Stimulated activated CD4-positive, alpha-beta T cell treated with anti-CD3 and anti-CD28 coated beads, Interleukin-1b, Interleukin-23, amount 100 ng/mL, for 4 hours (primary cell): ENCODE measurements at places on chromosomes 6 and 20.

DNA sequence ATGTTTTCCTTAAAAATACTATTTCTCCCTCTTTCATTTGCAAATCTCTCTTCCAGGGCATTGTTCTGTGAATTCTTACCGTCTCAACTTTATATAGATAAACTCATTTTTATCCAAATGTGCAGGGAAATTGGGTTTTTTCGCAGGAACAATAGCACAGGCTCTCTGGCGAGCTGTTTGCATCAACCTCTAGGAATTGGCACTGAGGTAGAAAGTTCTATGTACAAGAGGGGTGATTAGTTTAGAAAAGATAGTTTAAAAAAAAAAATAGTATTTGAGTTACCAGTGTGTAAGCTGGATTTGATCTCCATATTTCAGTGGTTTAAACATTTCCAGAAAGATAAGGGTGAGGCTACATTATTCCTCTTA lies 129.7 kb upstream of the BTN3A2 start:
- DNase-seq, result no peak

DNA sequence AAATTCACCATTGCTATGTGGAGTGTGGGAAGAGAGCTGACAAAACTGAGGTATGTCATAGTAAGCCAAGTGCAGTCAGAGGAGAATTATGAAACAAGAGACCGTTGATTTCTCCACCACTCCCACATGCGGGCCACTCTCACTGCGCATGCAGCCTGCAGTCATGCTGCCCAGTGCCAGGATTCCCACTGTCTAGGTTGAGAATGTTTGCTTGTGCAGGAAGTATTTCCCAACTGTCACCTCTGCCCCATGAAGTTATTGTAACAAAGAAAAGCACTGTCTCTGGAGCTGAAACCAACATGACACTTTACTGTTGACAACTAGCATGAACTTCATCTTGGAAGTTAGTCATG lies 18.7 kb upstream of the SFT2D1 start:
- no peak for DNase-seq

GRCh38 chr20:30811885-30812671 lies 445.4 kb upstream of the DEFB115 start:
- no peak for DNase-seq

GRCh38 chr6:34468378-34468892 lies 2.6 kb downstream of the PACSIN1 start:
- DNase-seq, result no peak

DNA sequence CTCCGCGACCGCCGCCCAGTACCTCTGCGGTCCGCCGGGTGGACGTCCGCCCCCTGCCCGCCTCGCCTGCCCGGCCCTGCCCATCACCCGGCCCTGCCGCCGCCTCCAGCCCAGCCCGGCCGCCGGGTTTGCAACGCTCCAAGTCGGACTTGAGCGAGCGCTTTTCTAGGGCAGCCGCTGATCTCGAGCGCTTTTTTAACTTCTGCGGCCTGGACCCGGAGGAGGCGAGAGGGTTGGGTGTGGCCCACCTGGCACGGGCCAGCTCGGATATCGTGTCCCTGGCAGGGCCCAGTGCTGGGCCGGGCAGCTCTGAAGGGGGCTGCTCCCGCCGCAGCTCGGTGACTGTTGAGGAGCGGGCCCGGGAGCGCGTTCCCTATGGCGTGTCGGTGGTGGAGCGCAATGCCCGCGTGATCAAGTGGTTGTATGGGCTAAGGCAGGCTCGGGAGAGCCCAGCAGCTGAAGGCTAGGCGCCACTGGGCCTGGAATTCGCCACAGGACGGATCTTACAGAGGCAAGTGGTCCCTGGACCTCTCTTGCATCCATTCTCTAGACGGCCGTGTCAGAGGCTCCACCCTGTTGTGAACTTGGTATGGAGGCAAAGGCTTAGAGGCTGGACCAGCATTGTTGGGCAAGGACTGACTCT lies 11.8 kb downstream of the FAM110A start:
- DNase-seq, result no peak

GRCh38 chr6:96939007-96939805 lies 14.7 kb downstream of the KLHL32 start:
- no peak for DNase-seq

DNA sequence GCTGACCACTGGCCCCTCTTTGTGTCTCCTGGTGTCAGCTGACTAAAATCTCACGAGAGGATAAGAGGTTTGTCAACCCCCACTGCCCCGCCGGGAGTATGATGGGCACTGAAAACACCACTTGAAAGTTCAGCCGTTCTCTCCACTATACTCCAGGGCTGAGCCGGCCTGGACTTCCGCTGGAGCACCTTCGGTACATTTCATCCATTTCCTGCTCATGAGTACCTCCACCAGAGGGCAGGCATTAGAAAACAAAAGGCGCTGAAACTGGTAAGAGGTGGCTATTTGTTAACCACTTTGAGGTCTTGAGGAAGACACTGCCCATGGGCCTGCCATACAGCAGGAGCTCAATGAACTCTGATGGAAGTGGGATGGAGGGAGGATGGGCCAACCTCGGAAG lies 17.9 kb upstream of the ANKRD60 start:
- DNase-seq, result no peak

GRCh38 chr6:35088281-35089215 lies 52.6 kb downstream of the TCP11 start:
- no peak for DNase-seq

DNA sequence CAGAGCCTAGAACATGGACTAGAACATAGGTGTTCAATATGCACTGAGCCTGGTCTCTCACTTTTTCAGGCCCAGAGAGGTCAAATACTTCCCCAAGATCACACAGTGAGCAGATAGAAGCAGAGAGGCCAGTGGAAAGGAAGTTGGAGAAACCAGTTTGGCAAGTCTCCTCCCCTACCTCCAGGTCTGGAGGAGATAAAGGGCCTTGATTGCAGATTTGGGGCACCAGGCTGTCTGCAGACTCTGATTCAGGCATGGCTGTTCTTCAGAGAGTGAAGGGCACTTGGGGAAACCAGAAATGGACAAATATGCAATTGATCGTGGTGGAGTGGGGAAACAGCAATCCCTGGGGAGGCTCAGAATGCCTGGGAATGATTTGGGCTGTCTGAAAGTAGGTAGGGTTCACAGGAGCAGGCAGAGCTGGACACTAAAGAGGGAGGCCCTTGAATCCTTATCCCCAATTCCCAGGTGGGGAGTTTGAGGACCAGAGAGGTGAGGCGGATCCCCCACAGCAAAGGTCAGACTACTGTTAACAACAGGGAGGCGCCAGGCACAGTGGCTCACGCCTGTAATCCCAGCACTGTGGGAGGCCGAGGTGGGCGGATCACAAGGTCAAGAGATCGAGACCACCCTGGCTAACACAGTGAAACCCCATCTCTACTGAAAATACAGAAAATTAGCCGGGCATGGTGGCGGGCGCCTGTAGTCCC lies 2.3 kb downstream of the PEDS1 start:
- DNase-seq, result no peak

DNA sequence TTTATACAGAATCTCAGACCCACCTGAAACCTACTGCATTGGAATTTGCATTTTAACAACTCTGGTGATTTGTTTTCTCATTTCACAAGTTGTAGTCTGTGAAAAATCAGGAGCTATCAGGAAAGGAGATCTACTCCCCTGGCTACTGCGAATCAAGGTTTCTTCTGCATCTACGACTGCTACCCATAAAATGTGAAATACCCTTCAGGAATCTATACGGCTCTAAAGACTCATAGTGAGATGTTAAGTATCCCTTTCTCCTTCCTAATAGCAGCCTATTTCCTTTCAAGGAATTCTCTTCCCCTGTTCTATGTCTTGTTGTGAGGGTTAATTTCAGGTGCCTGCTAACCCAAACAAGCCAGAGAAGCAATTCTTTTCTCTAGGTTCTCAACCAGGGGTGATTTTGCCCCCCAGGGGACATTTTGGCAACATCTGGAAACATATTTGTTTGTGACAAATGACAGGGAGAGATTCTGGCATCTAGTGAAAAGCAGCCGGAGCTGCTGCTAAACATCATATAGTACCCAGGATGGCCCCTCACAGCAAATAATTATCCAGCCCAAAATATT lies 26.3 kb downstream of the WFDC3 start:
- DNase-seq, result no peak

- no peak for DNase-seq
Measured at GRCh38 chr6:10401004-10401536, 13.8 kb downstream of the TFAP2A start.

DNA sequence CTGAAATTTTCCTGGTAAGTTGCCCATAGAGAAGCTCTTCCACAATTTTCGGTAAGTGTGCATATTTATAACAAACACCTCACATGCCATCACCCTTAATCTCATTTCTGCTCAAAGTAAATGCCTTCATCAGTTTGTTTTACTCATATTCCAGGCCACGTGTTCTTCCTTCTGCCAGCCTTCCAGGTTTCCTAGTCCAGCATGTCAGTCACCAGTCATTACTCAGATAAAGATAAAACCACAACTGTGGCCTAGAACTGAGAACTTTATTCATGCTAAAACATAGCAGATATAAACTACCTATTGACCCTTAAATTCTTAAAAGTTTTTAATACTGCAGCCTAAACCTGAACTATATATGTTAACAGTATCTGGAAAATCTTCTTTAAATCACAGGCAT lies 149.5 kb upstream of the SLC22A16 start:
- DNase-seq, result no peak

- DNase-seq, result no peak
Measured at GRCh38 chr20:45187693-45188092, 13.0 kb downstream of the PI3 start.

- DNase-seq, result no peak
Measured at GRCh38 chr6:22892452-22892851, 323.1 kb downstream of the HDGFL1 start.

DNA sequence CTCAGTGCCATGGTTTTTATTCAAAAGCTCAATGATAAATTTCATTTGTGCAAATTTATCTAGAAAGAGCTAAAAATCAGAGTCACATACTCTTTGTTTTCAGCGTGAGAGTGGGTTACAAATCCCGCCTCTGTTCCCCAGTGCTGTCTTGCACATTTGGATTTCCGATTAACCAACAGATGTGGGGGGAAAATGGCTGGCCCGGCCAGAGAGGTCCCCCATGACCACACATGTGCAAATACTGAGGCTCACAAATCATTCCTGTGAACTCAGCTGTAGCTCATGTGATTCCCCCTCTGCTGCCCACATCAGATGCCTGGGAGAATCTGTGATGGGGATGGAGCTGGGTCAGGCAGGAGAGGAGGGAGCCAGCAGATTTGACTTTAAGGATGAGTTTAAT lies 168.7 kb downstream of the PAX1 start:
- DNase-seq, result no peak

GRCh38 chr6:161830866-161831616 lies 557.2 kb upstream of the AGPAT4 start:
- no peak for DNase-seq

- DNase-seq, result no peak
Measured at GRCh38 chr6:111260570-111261298, 173.4 kb downstream of the SLC16A10 start.

GRCh38 chr6:127195833-127196232 lies 70.8 kb upstream of the RNF146 start:
- DNase-seq, result no peak

DNA sequence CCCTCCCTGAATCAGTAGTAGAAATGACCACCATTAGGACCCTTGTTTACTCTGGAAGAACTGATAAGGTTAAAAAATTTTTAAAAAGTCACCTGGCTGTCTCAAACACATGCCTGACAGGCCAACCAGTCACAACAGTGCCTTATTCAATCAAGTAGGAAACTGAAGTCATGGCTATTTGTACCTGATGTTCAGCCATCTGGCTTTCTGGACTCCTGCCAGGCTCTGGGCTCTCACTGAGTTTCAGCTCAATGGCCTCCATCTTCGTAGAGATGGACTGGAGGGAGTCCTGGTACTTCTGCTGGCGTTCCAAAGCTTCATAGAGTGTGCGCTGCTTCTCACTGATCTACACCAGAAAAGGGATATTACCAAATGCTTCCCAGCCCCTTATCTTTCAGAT lies 343.8 kb downstream of the SYNE1 start:
- DNase-seq, result no peak

GRCh38 chr6:168585441-168585840 lies 144.5 kb downstream of the SMOC2 start:
- DNase-seq, result no peak

DNA sequence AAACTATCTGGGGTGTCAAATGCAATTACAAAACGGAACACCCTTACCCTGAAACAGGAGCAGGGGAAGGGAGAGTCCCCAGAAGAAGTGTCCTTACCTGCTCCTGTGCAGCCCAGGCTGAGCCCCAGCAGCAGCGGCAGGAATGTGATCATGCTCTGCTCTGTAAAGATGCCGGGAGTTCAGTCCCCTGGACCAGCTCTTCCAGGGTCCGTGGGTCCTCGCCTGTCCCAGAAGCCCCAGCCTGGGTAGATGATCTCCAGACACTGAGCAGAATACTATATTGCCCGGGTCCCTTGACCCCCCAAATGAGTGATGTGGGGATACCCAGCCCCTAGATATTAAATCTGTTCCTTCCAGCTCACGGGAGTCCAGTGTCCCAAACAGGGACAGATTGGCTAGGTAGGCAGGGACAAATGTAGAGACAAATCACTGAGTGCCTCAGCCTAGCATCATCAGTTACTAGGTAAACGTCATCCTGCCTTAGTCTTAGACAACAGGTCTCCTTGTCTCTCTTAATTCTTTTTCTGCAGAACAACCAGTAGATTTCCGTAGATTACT lies at the start of gene HLA-DMB:
Gene HLA-DMB, minus strand, starts transcription at position 373 of the 558 bp plus-strand sequence. Its CDS starts 221 bp downstream, at position 152.
- DNase-seq, result peak; percentile 19

- DNase-seq, result no peak
Measured at GRCh38 chr6:87027021-87027420, 67.9 kb downstream of the CGA start.
